ENCODE measurements at places on chromosomes 5 and 9. TPM values are rescaled to one million over a fixed set of nuclear protein-coding genes. Genes with fewer than 3 reads are reported as not detected.

Gene PCDHGA9
- total RNA-seq: 5.5 TPM

GRCh38 chr5:39498278-39498952 lies 73.6 kb upstream of the DAB2 start:
- H3K27ac ChIP-seq: no peak overlapping the region
- no peak overlapping the region for H3K4me3 ChIP-seq

GRCh38 chr9:33331377-33331891 lies 41.1 kb downstream of the NFX1 start:
- no peaks in the 10 kb centered on the region for H3K36me3 ChIP-seq
- no peaks in the 10 kb centered on the region for H3K27me3 ChIP-seq
- no peaks in the 10 kb centered on the region for H3K4me1 ChIP-seq
- DNase-seq: no peak

GRCh38 chr9:966870-967269 lies 9.6 kb upstream of the DMRT3 start:
- peaks cover 4% of the 10 kb centered on the region for H3K36me3 ChIP-seq
- peaks cover 24% of the 10 kb centered on the region for H3K27me3 ChIP-seq
- no peak overlapping the region for H3K4me3 ChIP-seq
